ENCODE measurements at places on chromosomes 1 and 21.
A peak's percentile ranks its signal among the peaks of the same experiment; 100 is the strongest.

DNA sequence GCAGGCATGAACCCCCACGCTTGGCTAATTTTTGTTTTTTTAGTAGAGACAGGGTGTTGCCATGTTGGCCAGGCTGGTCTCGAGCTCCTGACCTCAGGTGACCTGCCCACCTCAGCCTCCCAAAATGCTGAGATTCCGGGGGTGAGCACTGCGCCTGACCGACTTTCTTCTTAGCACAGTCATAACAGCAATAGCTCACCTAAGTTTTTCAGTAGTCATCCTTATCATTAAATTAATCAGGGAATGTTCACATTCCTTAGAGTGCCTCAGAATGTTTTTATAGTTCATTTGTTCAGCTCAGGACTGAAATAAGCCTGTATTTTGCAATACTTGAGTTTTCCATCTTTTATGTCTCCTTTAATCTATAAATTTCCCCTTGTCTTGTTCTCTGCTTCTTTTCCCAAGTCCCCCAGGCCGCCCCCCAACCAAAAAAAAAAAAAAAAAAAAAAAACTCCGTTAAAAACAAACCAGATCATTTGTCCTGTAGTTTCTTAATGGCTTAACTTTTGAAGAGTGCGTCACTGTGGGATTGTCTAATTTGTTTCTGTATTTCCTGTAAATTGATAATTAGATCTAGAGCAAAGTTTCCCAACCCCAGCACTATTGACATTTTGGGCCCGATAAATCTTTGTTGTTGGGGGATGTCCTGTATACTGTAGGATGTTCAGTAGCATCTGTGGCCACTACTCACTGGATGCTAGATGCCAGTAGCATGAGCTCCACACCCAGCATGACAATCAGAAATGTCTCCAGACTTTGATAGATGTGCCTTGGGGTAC lies 120.7 kb downstream of the ITSN1 start:
- DNase-seq, result no peak

- DNase-seq, result no peak
Measured at GRCh38 chr21:34352556-34352955, 11.2 kb upstream of the KCNE2 start.

GRCh38 chr1:245201827-245202226 lies 47.0 kb downstream of the KIF26B start:
- DNase-seq, result no peak

DNA sequence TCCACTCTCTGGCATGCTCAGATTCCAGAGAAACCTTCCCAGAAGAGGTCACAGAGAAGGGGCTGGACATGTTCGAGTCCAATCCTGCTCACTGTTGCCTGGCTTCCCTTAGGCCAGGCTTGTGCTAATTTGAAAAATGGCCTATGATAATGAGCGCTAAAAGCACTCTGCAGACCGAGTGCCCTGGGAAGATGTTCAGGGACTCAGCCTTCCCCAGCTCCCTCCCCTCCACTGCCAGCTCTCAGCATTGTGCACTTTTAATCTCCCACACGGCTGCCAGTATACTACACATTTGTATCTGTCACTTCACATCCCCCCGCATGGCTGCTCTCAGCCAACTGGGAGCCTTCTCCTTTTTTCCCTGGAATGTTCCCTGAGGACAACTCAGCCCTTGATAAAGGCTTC lies 24.1 kb downstream of the FAM163A start:
- no peak for DNase-seq

GRCh38 chr21:25079053-25079452 lies 528.2 kb downstream of the MRPL39 start:
- no peak for DNase-seq

GRCh38 chr1:6012529-6013318 lies 20.5 kb upstream of the NPHP4 start:
- DNase-seq, result no peak

GRCh38 chr1:95179205-95179986 lies 54.6 kb upstream of the RWDD3 start:
- no peak for DNase-seq

DNA sequence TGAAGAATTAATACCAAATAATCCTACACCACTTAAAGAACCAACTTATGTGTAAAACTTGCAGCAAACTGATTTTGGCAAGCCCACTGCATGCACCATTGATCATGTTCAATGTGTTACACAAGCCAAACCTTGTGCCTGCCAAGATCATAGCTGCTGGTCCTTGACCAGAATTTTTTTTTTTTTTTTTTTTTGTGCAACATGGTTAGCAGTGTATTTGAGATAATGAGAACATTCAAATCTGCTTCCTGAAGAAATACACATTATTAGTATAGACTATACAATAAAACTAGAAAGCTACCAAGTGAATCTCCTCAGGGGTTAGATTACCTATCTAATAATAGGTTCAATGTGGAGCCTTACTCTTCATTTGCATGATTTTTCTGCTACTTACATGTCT lies 421.0 kb downstream of the MRPL39 start:
- no peak for DNase-seq

DNA sequence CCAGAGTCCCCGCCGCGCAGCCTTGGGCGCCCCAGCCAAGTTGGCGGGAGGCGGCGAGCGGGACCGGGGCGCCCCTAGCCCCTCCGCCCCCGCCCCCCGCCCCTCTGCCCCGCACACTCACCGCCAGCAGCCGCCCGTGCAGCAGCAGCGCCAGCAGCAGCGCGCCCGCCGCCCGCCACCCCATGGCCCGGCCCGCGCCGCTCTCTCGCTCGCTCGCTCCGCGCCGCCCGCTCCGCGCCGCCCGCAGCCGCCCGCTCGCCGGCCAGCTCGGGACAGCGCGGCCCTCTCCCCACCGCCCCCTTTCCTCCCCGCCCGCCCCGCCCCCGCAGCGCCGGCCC lies at the start of gene HSPG2:
TSS of gene HSPG2 (minus strand) at position 277 of the 338 bp plus-strand sequence. CDS start at position 184, 93 bp downstream.
- DNase-seq, result no peak

DNA sequence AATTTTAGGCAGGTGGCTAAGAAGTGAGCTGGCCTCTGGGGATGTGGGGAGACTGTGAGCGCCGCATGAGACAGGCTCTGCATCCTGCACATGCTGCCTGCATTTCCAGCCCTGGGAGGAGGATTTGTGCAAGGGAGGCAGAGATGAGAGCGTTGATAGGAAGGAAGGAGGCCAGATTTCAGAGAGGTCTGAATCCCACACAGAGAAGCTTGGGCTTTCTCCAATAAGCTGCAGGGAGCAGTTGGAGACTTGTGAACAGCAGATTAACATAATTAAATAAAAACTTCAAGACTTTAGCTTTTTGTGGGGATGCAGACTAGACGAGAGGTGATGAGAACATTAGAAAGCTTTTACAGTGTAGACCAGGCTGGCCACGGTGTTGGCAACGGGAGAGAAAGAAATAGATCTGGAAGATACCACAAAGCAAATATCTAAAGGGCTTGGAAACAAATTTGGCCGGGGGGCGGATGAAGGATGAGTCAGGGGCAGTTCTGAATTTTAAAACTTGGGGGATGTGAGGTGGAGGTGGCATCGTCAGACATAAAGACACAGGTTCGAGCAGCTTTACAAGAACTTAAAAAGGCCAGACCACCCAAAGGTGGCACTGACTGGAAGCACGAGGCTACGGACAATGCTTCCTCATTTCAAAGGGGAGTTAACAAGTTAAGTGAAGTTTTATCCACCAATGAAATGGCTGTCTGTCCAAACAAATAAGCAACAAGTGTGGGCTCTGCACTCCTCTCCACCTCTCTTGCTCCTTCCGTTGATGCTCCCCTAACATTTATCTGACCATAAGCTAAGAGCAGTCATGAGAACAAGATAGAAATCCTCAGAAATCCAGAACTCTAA lies 57.0 kb downstream of the HIVEP3 start:
- DNase-seq, result no peak

- DNase-seq, result no peak
Measured at GRCh38 chr1:156894711-156895454, 1.4 kb downstream of the PEAR1 start.

GRCh38 chr1:9680828-9681227 lies 29.3 kb downstream of the PIK3CD start:
- DNase-seq, result no peak

DNA sequence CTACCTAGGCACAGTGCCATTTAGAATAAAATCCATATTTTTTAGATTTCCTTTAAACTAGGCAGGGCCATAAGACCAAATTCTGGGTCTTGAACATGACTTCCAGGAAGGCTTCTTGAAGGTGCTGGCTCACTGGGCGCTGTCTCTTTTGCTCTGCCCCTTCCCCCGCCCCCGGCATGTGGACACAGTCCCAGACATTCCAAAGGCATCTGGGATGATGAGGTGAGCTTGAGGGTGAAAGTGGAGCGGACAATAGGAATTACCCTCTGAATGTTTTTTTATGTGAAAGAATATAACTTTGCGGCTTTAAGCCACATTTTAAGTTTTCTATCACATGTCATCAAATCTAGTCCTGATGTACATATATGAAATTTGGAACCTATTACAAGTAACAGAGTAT lies 29.4 kb downstream of the RWDD3 start:
- DNase-seq, result no peak

DNA sequence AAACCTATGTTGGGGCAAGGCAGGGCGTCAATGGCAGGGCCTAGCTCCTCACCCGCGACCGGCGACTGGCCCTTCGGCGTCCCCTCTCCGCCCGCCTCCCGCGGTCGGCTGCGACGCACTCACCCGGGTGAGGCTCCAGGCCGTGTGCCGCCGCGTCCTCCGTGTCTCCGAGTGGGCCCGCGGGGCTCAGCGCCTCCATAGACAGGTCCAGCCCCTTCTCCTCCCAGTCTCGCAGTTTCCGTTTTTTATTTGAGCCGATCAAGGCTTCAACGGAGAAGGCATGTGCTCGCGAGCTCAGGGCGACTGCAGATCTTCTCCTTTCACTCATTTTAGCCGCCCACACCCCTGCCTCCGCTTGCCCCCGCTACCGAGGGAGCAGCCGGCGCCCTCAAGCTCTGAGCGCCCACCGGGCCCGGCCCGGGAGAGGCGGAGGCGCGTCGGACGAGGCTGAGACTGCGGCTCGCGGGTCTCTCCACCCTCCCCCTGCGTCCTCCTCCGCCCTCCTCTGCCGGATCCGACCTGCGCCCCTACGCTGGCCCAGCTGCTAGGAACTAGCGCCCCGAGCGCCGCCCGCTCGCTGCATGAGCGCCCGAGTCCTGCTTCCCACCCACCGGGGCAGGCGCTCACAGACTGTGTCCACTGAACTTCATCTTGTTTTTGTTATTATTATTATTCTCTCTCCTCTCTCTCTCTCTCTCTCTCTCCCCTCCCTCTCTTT lies 516 bp downstream of the TBX15 start:
- no peak for DNase-seq

GRCh38 chr1:228420968-228421826 lies 4.5 kb upstream of the TRIM17 start:
- no peak for DNase-seq

DNA sequence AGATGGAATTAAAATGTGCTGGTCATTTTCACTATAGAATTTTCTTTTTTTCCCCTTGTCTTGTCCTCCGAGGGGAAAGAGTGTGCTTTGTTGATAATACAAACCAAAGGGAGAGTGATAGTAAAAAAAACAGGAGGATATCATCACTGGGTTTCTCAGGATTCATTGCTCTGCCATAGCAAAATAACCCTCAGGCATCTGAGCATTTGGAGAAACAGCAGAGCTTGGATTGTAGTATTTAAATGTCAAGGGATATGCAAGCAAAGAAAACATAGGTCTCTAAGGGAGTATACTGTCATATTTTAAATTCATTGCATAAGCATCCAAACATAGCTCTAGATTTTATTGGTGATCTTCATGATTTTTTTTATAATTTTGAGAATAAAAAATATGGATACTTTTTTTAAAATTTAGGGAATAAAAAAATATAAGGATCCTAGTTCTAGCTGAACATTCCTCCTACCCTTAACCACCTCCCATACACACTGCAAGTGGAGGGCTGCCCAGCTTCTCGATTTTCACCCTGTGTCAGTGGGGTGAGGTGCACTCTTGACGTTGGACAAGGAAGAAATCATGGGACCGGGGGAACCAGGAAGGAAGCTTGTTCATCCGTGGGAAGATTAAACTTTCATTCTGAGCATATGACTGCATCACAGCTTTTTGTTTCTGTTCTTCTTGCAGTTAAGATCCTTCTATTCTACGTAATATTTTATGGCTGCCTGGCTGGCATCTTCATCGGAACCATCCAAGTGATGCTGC lies 4.4 kb downstream of the ATP1B1 start:
- no peak for DNase-seq

- no peak for DNase-seq
Measured at GRCh38 chr1:69221524-69221923, 346.2 kb upstream of the LRRC7 start.

DNA sequence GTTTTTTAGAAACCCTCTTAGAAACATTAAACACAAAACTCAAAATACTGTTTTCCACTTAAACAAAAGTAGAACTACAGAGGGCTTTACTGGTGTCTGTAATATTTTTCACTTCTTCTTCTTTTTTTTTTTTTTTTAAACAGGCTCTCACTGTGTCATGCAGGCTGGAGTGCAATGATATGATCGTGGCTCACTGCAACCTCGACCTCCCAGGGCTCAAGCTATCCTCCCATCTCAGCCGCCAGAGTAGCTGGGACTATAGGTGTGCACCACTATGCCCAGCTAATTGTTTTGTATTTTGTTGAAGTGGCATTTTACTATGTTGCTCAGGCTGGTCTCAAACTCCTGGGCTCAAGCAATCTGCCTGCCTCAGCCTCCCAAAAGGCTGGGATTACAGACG lies 194.8 kb downstream of the DAB1 start:
- no peak for DNase-seq

DNA sequence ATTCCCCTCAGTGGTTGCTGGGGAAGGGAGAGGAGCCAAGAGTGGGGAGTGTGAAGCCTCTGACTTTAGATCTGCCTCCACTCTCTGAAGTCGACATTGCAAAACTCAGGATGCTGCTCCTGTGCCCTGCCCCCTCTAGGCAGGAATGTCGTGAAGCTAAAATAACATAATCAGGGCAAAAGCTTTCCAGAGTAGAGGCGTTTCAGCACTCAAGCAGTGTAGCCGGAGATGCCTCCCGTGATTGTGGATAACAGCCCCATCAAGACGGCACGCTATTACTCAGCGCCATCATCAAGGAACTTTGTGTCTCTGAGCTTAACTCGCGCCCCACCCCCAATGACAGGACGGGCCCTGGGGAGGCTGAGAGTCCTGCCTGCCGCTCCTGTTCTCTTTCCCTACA lies 60.0 kb downstream of the FBXO2 start:
- DNase-seq, result no peak

- no peak for DNase-seq
Measured at GRCh38 chr1:161089251-161089924, at the start of gene NECTIN4. TSS of gene NECTIN4 (minus strand) at chr1:161089558. CDS start at chr1:161089296, 262 bp downstream.

DNA sequence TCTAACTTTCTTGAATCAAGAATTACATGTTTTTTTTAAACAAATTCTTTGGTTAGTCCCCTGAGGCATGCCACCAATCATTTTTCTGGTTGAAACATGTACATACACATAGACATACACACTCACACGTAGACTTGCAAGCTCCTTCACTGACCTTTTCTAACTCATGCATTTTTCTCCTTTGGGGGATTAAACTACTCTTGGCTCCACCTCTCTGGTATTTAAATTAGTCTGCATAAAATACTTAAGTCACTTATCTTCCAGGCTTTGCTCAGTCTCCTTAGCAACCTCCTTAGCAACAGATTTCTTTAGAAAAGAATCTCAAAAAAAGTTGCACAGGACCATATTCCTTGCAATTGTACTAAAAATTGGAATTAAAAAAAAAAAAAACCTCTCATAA lies 440.9 kb upstream of the LRRC7 start:
- no peak for DNase-seq

GRCh38 chr1:212858461-212859265 lies 588 bp downstream of the FLVCR1 start:
- DNase-seq, result peak; percentile 55
